ENCODE measurements at places on chromosomes 5 and 9. TPM values are rescaled to one million over a fixed set of nuclear protein-coding genes. Genes with fewer than 3 reads are reported as not detected.

The MCC gene
- polyA plus RNA-seq: 0.72 TPM

DNA sequence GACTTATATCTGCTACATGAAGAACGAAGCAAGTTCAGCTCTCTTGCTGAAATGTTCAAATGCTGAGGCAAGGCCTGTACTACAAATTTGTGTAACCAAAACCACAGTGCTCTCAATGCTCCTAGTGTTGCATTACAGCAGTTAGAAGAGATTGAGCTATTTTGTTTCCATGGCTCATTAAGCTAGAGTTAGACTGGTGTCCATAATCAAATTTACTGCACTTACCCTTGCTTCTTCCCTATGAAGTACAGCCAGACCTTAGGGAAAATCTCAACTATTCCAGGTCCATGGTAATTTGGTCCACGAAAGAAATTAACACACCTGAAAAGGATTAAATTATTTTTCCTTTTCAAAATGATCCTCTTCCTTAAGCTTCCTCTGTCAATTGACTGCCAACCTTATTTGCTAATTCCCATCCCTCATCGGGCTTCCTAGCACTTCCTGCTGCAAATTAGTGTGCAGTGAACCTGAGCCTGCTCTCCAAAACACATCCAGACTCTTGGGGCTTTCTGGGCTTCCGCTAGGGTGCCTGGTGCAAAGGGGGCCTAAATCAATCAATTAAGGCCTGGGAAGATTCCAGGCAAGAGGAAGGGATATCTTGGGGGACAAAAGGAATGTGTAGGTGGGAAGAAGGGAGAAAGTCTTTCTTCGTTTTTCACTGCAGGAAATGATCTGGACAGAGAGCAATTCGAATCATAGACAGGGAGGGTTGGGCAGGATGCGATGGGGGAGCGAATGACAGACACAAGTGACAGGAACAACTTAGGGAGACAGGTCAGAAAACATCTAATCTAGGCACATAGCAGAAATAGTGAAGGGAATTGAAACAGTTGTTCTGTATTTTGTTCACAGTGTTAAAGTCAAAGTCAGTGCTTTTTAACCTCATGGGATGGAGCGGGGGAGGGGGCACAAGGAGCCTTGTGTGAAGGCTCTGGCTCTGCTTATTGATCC lies 542.4 kb downstream of the RAB3C start:
- DNase-seq: peak; percentile 27

- no peak for DNase-seq
These were observed 237.4 kb upstream of the PIK3R1 start for GRCh38 chr5:67978171-67978570.

- no peak for DNase-seq
These were observed 4.4 kb upstream of the SSBP2 start for GRCh38 chr5:81755320-81755719.

- no peak for DNase-seq
These were observed 39.9 kb downstream of the SHC3 start for GRCh38 chr9:89138463-89139390.

The THBS4 gene
- polyA plus RNA-seq: not detected

The PLAC8L1 gene
- not detected for polyA plus RNA-seq

GRCh38 chr5:142602720-142603245 lies 83.1 kb downstream of the FGF1 start:
- no peak for DNase-seq

The FAM221B gene
- not detected for polyA plus RNA-seq

- DNase-seq: no peak
These were observed 582.6 kb downstream of the NR2F1-AS1 start for GRCh38 chr5:92998456-92998855.

DNA sequence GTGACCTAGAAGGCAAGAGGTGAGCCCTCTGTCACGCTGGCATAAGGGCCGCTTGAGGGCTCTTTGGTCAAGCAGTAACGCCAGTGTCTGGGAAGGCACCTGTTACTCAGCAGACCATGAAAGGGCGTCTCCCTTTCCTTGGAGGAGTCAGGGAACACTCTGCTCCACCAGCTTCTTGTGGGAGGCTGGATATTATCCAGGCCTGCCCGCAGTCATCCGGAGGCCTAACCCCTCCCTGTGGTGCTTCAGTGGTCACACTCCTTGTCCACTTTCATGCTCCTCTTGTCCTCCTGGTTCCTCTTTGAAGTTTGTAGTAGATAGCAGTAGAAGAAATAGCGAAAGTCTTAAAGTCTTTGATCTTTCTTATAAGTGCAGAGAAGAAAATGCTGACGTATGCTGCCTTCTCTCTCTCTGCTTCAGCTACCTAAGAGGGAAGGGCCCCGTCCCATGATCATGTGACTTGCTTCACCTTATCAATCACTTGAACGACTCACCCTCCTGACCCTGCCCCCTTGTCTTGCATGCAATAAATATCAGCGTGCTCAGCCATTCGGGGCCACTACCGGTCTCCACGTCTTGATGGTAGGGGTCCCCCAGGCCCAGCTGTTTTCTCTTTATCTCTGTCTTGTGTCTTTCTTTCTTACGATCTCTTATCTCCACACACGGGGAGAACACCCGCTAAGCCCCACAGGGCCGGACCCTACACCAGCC lies 16.7 kb upstream of the SCGB3A1 start:
- no peak for DNase-seq

DNA sequence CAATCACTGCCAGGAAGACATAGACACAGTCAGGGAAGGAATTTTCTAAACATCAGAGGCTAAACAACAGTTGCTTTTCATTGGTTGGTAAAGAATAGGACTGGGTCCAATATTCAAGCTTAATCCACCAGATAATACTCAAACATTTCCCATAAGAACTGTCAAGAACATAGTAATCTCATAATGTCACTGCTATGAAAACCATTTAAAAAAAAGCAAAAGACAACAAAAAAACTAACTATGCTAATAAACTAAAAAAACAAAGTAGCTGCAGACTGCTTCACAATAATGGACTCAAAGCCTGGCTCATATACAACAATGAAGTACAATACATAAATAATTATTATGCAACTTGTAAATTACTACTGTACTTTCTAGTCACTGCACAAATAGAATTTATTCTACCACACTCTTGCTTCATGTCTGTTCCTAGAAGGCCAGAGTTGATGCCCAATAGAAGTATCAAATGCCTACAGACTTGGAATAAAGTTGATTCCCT lies 148.7 kb downstream of the MLLT3 start:
- no peak for DNase-seq

- DNase-seq: no peak
These were observed 111.8 kb downstream of the GCNT1 start for GRCh38 chr9:76570826-76571225.

The HSPA5 gene
- 207 TPM for polyA plus RNA-seq

DNA sequence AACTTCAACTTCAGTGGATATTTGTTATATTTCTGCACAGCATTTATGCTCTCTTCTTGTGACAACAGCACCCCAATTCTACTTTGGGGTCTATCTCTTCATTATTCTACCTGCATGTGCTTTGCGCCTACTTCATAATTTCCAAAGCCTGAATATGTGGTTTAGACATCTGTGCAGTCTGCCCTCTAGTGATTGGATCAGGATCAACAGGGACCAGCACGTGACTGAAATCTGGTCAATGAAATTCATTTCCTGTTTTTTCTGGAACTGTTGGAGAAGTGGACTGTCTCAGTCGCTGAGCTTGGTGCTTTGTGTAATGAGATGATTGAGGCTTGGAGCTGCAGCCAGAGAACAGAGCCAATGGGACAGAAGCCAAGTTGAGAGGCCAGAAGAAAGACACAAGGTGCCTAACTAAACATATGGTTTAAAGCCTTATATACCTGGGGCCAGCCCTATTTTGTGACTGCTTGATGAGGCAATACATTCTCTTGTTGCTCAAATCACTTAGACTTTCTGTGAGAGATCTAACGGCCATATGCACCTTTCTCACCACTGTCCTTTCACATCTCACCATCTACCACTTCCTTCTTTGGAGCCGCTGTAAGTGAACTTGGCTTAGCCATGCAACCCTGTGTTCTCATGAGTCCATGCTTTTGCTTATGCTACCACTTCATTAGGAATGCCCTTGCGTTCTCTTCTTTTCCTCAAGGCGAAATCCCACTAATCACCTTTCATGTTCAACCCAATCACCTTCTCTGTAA lies 68.8 kb upstream of the PPP2R2B start:
- no peak for DNase-seq

The SEMA5A gene
- 0.25 TPM for polyA plus RNA-seq

GRCh38 chr9:31790720-31791119 lies 593.7 kb upstream of the ACO1 start:
- no peak for DNase-seq

DNA sequence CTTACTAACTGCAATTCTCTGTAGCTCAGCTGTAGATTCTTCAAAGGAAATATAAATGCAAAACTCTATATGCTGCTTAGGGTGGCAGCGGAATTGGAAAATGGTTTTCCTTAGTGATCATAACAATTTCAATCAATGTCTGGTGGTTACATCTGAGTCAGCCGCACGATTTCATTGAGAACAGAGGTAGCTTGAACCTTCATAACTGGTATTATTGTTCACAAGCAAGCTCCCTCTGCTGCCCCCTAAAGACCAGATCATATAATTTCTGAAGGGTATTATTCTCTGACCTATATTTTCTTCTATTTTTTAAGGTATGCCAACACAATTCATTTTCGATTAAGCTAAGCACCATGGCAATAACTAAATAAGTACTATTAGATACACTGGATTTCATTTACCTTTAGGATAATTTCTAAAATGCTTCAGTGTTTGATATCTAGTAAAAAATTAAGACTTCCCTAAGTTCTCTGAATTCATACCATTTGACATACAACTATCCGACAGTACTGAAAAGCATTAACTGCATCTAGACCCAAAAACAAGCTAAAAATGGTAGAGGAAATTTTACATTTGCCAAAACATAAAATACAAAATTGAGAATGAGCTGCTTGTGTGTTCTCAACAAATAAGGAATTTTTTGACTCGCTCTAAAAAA lies 181.1 kb upstream of the SPEF2 start:
- no peak for DNase-seq

DNA sequence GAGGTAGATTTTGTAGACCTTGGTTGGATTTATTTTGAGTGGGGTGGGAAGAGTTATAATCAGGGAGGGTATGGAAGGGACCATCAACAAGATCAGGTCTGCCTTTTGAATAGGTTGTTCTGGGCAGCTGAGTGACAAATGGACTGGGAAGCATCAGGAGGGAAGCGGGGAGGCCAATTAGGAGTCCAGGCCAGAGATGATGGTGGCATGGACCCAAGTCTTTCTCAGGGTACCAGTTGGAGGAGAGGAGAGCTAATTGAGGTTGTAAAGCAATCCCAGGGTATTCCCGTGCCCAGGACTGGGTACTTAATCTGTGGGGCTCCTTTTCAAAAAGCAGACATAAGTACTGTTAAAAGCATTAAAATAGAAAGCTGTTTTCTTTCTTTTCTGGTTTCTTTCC lies 88.9 kb downstream of the ARHGAP26 start:
- DNase-seq: no peak

The MSX2 gene
- not detected for polyA plus RNA-seq

GRCh38 chr5:125550274-125550673 lies 803.8 kb upstream of the ZNF608 start:
- DNase-seq: no peak

DNA sequence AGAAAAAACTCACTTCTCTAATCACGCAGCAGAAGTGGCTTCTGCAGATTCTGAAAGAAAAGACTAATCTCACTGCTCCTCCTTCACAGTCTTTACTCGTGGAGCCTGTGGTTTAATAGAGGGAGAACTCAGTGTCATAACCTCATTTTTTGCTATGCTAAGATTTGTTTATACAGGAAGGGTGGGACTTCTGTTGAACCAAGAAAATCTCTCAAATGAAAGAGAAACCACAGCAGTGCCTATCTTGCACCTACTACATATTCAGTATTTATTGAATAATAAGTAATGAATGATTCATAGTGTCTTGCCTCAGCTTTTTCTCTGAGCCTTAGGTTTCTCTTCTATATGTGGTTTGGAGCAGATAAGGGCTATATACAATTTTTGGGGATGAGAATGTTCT lies 136.1 kb upstream of the DMAC1 start:
- DNase-seq: no peak

- no peak for DNase-seq
These were observed 165.8 kb downstream of the GADD45G start for GRCh38 chr9:89770531-89771174.

GRCh38 chr5:17190242-17190778 lies 27.1 kb upstream of the BASP1 start:
- peak; percentile 7 for DNase-seq

The ORM2 gene
- polyA plus RNA-seq: not detected

DNA sequence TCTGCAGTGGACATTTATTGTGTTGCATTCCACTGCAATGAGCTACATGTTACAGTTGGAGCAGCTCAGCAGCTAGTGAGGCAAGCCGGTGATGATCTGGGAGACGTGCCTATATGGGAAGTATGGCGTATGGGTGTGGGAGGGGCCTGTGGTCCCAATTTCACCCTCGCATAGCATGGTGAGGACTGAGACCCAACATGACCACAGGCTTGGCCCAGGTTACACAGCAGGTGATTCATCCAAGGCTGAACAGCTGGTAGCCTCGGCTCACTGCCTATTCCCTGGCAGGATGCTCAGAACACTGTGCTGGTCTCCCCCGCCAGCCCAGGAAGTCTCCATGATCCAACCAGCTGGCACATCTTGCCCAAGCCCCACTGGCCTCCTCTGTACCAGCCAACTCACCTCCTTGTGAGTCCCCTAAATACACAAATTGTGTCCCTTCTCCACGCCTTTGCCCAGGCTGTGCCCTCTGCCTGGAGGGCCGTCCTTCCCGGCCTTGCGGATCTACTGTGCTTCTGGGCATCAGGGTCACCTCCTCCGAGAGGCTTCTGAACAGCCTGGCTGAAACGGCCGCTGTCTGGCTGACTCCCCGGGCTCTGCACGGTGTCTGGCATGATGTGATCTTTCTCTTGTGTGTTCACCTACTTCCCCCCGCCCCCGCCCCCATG lies 81.4 kb downstream of the NSUN2 start:
- no peak for DNase-seq

The NTNG2 gene
- polyA plus RNA-seq: 1.6 TPM

GRCh38 chr5:83265318-83265717 lies 188.0 kb downstream of the XRCC4 start:
- no peak for DNase-seq

- DNase-seq: no peak
These were observed 516.5 kb downstream of the DNAH5 start for GRCh38 chr5:13427827-13428557.

- DNase-seq: no peak
These were observed 131.4 kb upstream of the MINAR2 start for GRCh38 chr5:129616517-129616916.

The SLC34A3 gene
- not detected for polyA plus RNA-seq

DNA sequence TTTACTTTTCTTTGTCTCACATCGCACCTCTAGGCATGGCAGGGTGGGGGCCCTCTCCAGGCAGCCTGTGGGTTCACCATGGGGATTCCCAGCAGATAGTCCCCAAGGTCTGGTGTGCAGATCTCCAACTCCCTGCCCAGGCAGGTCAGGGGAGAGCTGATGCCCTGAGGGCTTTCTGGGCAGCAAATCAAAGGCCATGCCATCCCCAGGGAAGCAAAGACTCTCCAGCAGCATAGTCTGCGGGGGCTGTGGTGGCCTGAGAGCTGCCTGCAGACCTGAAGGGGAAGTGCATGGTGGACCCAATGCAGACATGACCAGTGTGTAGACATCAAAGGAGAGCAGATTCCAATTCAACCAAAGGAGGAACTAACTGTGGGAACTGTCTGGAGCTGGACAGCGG lies 7.7 kb downstream of the NEURL1B start:
- DNase-seq: no peak

The PCDHB7 gene
- polyA plus RNA-seq: not detected

The GLRA1 gene
- not detected for polyA plus RNA-seq

The PFN3 gene
- polyA plus RNA-seq: not detected
